CD4-positive, alpha-beta T cell treated with Interleukin-1 beta for 1 hour (primary cell): ENCODE measurements at places on chromosomes 3 and 15.

GRCh38 chr3:151873398-151873797 is at the start of gene SUCNR1:
Gene SUCNR1, plus strand, starts transcription at chr3:151873643. Its CDS starts 6,250 bp downstream, at chr3:151879893.
- DNase-seq: no peak

GRCh38 chr15:39404767-39405181 is 176.1 kb upstream of the THBS1 start:
- no peak for DNase-seq

DNA sequence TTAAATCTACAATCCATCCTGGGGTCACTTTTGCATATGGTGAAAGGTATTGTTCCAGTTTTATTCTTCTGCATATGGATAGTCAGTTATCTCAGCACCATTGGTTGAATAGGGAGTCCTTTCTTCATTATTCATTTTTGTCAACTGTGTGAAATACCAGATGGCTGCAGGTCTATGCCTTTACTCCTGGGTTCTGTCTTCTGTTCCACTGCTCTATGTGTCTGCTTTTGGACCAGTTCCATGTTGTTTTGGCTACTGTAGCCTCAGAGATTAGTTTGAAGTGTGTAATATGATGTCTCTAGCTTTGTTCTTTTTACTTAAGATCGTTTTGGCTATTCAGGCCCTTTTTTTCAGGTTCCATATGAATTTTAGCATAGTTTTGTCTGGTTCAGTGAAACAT is 795.8 kb downstream of the OTOL1 start:
- no peak for DNase-seq

GRCh38 chr15:68598171-68599152 is 19.7 kb downstream of the CORO2B start:
- DNase-seq: no peak

- DNase-seq: no peak
Observed at GRCh38 chr3:188789251-188789650, 382.5 kb upstream of the TPRG1 start.

DNA sequence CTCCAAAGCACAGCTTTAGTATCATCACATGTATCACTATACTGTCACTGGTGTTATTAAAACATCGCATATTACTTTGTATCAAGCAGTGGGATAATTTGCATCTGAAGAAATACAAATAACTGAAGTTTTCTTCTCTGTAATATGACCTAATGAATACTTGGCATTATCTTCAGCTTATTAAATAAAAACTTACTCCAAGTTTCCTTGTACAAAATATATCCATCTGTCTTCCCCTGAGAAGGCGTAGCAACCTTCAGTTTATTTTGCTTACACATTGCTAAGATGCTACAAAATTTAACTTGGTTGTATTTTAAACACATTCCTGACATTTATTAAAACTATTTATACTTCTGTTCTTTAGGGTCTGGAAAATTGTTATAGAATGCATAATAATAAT is 13.7 kb downstream of the FGF7 start:
- DNase-seq: no peak

- DNase-seq: no peak
Observed at GRCh38 chr3:194503081-194503531, 16.3 kb upstream of the ATP13A3 start.

- no peak for DNase-seq
Observed at GRCh38 chr3:114644367-114644766, 350.5 kb downstream of the TIGIT start.

DNA sequence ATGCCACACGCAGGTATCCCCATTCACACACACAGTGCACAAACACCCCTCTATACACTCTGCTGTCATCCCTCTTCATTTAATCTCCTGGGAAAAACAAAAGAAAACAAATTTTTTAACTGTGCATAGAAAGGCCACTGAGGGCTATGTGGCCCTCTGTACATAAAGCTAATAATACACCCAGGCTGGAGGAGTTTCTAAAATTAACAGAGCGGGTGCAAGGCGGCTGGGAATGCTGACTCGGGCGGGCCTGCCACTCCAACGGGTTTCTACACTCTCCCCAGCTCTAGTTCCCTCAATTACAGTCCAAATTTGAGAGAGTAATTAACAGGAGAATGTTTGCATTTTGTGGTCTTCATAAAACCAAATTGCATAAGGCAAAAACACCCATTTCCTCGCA is 23.1 kb downstream of the HCN4 start:
- no peak for DNase-seq

DNA sequence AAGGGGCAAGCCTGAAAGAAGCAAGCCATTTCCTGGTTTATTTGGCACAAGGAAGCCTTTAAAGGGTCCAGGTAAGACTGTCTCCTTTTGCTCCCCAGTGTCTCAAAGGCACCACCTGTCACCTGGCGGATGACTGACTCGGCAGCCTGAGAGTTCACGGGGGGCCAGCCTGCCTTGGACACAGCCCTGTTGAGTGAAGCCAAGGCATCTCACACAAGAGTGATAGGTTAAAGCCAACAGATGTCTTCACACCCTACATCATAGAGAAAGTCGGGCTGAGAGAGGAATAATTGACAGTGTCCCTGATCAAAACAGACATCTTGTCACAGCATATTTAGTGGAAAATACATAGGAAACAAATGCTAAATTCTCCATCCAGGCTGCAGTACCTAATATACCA is 28.2 kb upstream of the LIPC start:
- DNase-seq: no peak

- DNase-seq: no peak
Observed at GRCh38 chr3:162776148-162776547, 1279.5 kb downstream of the OTOL1 start.

- no peak for DNase-seq
Observed at GRCh38 chr3:175224051-175224450, 364.9 kb downstream of the NAALADL2 start.

- no peak for DNase-seq
Observed at GRCh38 chr3:107705046-107705445, 182.3 kb downstream of the BBX start.
